ENCODE measurements at places on chromosomes 6 and 20. TPM values are rescaled to one million over a fixed set of nuclear protein-coding genes. Genes with fewer than 3 reads are reported as not detected.
A peak's percentile ranks its signal among the peaks of the same experiment; 100 is the strongest.

DNA sequence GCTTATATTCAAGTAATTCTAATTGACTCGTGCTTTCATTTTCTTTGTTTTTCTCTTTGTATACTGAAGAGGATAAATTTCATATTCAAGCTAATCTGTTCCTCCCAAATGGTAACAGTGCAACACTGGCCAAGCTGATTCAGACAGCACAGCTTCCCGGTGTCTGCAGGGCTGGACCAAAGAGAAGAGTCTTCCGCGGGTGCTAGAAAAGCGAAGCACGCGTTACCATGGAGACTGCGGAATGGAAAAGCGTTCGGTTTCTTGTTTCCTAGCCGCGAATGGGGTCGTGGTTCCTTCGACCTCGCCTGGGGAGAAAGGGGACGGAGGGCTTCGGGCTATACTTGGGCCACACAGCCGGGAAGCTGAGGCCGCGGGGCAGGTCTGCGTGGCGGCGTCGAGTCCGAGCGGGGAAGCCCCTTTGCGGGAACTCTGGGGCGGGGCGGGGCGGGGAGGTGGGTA lies 6.2 kb upstream of the ZNF311 start:
- peaks cover 2% of the 10 kb centered on the region for H3K4me1 ChIP-seq
- H3K4me3 ChIP-seq: peak overlapping the region; percentile 58
- peak overlapping the region; percentile 74 for H3K27ac ChIP-seq
- peaks cover 28% of the 10 kb centered on the region for H3K27me3 ChIP-seq
- peak; percentile 92 for DNase-seq

GRCh38 chr6:21478883-21479539 lies 114.5 kb upstream of the SOX4 start:
- H3K4me3 ChIP-seq: no peak overlapping the region
- no peaks in the 10 kb centered on the region for H3K36me3 ChIP-seq
- H3K4me1 ChIP-seq: no peaks in the 10 kb centered on the region
- no peaks in the 10 kb centered on the region for H3K27me3 ChIP-seq
- peak; percentile 53 for DNase-seq

DNA sequence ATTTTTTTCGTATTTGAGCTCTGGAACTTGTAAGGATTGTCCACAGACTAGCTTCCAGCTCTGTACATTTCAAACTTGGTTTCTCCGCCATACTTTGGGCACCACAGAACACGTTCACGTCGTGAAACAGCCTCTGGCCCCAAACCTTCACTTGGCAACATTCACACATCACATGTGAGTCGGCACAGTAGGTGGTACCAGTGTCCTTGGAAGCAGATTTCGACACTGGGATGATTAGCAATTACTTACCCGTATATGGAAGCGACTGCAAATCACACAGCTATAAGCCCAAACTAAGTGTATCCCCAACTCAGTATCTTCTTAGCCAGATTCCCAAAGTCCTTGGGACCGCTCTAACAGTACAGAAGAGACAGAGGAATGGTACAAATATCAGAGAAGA lies 60.2 kb downstream of the MAFB start:
- no peaks in the 10 kb centered on the region for H3K36me3 ChIP-seq
- H3K27ac ChIP-seq: no peak overlapping the region
- no peak overlapping the region for H3K4me3 ChIP-seq
- DNase-seq: no peak

DNA sequence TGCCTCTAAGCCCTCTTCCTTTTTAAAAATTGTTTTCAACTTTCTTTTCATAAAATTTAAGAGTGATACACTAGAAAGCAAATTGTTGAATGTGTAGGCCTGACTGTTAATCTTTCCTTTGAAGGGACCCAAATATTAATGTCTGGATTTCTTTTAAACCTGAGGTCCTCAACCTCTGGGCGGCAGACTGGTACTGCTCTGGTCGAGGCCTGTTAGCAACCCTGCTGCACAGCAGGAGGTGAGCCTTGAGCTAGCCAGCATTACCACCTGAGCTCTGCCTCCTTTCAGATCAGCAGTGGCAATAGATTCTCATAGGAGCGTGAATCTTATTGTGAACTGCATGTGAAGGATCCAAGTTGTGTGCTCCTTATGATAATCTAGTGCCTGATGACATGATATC lies 191.2 kb downstream of the MANEA start:
- no peaks in the 10 kb centered on the region for H3K4me1 ChIP-seq
- H3K4me3 ChIP-seq: no peak overlapping the region
- H3K36me3 ChIP-seq: no peaks in the 10 kb centered on the region
- H3K27ac ChIP-seq: no peak overlapping the region

GRCh38 chr6:4778086-4778485 lies 1.9 kb downstream of the CDYL start:
- no peak overlapping the region for H3K27ac ChIP-seq
- no peak overlapping the region for H3K4me3 ChIP-seq
- no peak for DNase-seq
- no peaks in the 10 kb centered on the region for H3K36me3 ChIP-seq

GRCh38 chr6:104519566-104519965 lies 340.2 kb downstream of the HACE1 start:
- H3K36me3 ChIP-seq: no peaks in the 10 kb centered on the region
- H3K27ac ChIP-seq: no peak overlapping the region
- no peak for DNase-seq
- H3K4me1 ChIP-seq: no peaks in the 10 kb centered on the region
- no peaks in the 10 kb centered on the region for H3K27me3 ChIP-seq

- H3K27ac ChIP-seq: no peak overlapping the region
- H3K27me3 ChIP-seq: no peaks in the 10 kb centered on the region
- DNase-seq: peak; percentile 74
- H3K36me3 ChIP-seq: no peaks in the 10 kb centered on the region
- no peak overlapping the region for H3K4me3 ChIP-seq
These were observed 41.8 kb upstream of the ARFGEF2 start for GRCh38 chr20:48879612-48880245.

- H3K27ac ChIP-seq: no peak within 1 kb of the TSS
- peaks cover 18% of the 10 kb centered on the region for H3K27me3 ChIP-seq
- peak within 1 kb of the TSS; percentile 37 for H3K4me3 ChIP-seq
These were observed at the start of gene RIPPLY2 for GRCh38 chr6:83853178-83854000. TSS of gene RIPPLY2 (plus strand) at chr6:83853360. CDS start at chr6:83853417, 57 bp downstream.

DNA sequence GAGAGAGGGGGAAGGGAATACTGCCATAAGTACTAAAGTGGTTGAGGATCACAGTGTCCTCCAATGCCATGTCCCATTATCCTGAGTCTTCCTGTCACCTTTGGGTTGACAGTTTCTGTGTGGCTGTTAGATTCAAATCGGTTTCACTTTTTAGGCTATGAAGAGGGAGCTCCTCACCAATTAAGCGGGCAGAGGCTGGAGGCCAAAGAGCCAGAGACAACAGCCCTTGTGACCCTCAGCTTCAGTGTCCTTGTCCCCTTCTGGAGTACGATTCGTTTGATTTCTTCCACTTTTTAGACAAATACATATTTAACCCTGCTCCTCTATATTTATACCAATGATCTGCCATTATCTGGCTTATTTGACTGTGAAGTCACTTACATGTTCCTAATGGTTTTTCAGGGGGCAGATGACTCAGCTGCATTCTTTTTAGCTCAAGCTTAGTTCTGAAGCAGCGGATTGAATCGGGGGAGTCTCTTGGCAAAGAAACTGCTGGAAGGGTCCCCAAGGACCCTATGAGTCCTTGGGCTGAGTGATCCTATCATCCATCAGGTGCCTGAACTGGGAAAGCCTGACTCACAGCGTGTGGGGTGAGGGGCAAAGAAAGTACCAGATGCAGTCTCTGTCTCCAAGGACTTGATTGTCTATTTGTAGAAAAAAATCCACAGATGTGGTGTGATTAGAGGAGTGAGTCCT lies 18.2 kb downstream of the FERMT1 start:
- H3K27ac ChIP-seq: no peak overlapping the region
- DNase-seq: peak; percentile 38
- no peak overlapping the region for H3K4me3 ChIP-seq
- no peaks in the 10 kb centered on the region for H3K36me3 ChIP-seq
- H3K27me3 ChIP-seq: no peaks in the 10 kb centered on the region
- no peaks in the 10 kb centered on the region for H3K4me1 ChIP-seq

DNA sequence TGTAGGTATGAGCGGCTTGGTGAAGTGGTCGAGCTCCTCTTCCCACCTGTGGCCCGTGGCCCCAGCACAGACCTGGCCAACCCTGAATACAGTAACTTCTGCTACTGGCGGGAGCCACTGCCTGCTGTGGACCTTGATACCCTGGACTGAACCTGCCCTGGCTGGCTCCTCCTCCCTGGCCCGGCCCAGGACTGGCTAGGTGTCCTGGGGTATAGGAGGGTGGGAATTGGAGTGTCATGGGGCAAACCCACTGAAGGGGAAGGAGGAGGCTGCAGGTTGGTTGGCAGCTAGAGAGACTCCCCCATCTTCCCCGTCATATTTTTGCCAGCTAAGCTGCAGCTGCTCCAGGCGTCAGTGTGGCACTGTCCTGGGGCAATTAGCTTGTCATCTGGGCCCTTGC lies 7.9 kb downstream of the EMILIN3 start:
- DNase-seq: no peak
- no peak overlapping the region for H3K4me3 ChIP-seq
- peaks cover 9% of the 10 kb centered on the region for H3K36me3 ChIP-seq
- H3K4me1 ChIP-seq: peaks cover 54% of the 10 kb centered on the region

- H3K27ac ChIP-seq: no peak overlapping the region
- no peaks in the 10 kb centered on the region for H3K36me3 ChIP-seq
- DNase-seq: no peak
- no peaks in the 10 kb centered on the region for H3K4me1 ChIP-seq
These were observed 54.8 kb upstream of the MAP7 start for GRCh38 chr6:136604928-136605510.

GRCh38 chr6:33602180-33602579 lies 18.9 kb upstream of the ITPR3 start:
- H3K4me1 ChIP-seq: no peaks in the 10 kb centered on the region
- no peak overlapping the region for H3K27ac ChIP-seq
- no peak for DNase-seq
- no peaks in the 10 kb centered on the region for H3K27me3 ChIP-seq
- H3K36me3 ChIP-seq: no peaks in the 10 kb centered on the region
- H3K4me3 ChIP-seq: no peak overlapping the region

GRCh38 chr6:93787841-93788240 lies 368.5 kb upstream of the EPHA7 start:
- H3K27me3 ChIP-seq: no peaks in the 10 kb centered on the region
- H3K4me1 ChIP-seq: no peaks in the 10 kb centered on the region
- no peak overlapping the region for H3K27ac ChIP-seq
- no peak overlapping the region for H3K4me3 ChIP-seq
- H3K36me3 ChIP-seq: no peaks in the 10 kb centered on the region

DNA sequence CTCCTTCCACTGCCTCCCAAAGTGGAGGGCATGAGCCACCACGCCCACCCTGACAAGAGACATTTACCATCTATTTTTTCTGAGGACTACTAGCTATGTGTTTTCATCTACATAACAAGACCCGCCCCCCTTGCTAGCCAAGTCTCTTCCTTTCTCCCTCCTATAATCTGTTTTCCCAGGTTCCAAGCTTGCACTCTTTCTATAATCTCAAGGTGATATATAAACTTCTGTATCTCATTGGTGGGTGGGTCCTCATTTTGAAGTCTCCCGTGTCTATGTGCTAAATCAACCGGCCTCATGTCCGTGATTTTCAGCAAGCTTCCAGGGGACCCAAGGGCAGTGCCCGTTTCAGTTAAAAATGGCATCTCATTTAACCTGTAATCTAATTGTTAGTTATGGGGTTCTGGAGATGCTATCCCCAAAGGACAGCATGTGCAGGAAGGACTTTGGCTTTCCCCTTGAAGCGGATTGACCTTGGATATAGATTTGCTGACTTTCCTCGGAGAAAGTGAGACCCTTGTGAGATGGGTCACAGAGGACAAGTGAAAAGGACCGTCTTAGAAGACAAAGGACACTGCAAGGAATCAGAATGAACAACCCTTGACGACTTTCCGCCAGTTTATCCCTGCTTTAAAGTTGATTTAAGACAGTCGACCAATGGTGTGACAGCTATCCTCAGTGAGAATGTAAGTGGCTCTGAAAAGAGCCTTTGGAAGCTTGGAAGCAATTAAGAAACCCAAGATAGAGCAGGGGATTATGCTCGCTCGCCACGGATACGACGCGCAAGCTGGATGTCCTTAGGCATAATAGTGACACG lies 22.4 kb downstream of the OR2B2 start:
- peak overlapping the region; percentile 99 for H3K27ac ChIP-seq
- H3K27me3 ChIP-seq: no peaks in the 10 kb centered on the region
- DNase-seq: no peak
- H3K4me1 ChIP-seq: peaks cover 35% of the 10 kb centered on the region
- no peaks in the 10 kb centered on the region for H3K36me3 ChIP-seq

GRCh38 chr6:79842376-79843040 lies 104.8 kb downstream of the ELOVL4 start:
- DNase-seq: no peak
- no peaks in the 10 kb centered on the region for H3K27me3 ChIP-seq
- no peaks in the 10 kb centered on the region for H3K36me3 ChIP-seq
- no peak overlapping the region for H3K4me3 ChIP-seq
- H3K27ac ChIP-seq: no peak overlapping the region

DNA sequence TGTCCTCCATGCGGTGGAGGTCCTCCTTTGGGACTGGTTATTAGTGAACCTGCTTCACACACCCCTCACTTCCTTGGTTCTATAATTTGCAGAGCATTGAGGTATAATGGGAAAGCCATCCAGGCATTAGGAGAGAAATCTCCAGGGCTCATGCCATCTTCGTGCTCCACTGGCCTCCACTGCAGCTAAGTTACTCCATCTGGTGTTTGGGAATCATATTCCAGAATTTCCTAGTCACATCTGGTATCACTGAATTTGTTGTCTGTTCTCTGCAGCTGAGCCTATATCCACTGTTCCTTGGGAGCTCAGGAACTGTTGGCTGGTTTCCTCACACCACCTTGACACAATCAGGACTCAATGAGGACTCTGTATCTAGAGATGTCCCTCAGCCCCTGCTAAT lies 173.0 kb upstream of the TSHZ2 start:
- no peak overlapping the region for H3K27ac ChIP-seq
- DNase-seq: peak; percentile 11
- H3K4me3 ChIP-seq: no peak overlapping the region
- no peaks in the 10 kb centered on the region for H3K36me3 ChIP-seq
- no peaks in the 10 kb centered on the region for H3K4me1 ChIP-seq

The OR2H1 gene
- not detected for total RNA-seq

The C20orf141 gene
- total RNA-seq: not detected

The TREM1 gene
- 0.35 TPM for total RNA-seq

The WFDC10B gene
- not detected for total RNA-seq

The TBC1D7 gene
- 15.6 TPM for total RNA-seq

The PNLDC1 gene
- total RNA-seq: 0.22 TPM

The FAXC gene
- 1.2 TPM for total RNA-seq

The TAP2 gene
- 4.6 TPM for total RNA-seq

The CAPN11 gene
- total RNA-seq: 0.18 TPM

The LIN28B gene
- total RNA-seq: 0.04 TPM

The IMPG1 gene
- total RNA-seq: 0.22 TPM

The STX11 gene
- total RNA-seq: 1.4 TPM

The TMC2 gene
- not detected for total RNA-seq

The MMP24 gene
- 0.27 TPM for total RNA-seq

The ANKEF1 gene
- 1.1 TPM for total RNA-seq

The FITM2 gene
- total RNA-seq: 6.8 TPM

The SIRPB1 gene
- 0.13 TPM for total RNA-seq

The ZNF292 gene
- total RNA-seq: 32.9 TPM

The SEMG1 gene
- not detected for total RNA-seq

The NNAT gene
- total RNA-seq: 372 TPM

The RIPPLY2 gene
- total RNA-seq: not detected
